Renal cortical epithelial cell (primary cell): ENCODE measurements at places on chromosomes 2 and 18. TPM values are rescaled to one million over a fixed set of nuclear protein-coding genes. Genes with fewer than 3 reads are reported as not detected.

Gene TMEM247
- not detected in 2 replicates for total RNA-seq

Gene SERPINB5
- 0.10 and 1.2 TPM in 2 replicates for total RNA-seq

DNA sequence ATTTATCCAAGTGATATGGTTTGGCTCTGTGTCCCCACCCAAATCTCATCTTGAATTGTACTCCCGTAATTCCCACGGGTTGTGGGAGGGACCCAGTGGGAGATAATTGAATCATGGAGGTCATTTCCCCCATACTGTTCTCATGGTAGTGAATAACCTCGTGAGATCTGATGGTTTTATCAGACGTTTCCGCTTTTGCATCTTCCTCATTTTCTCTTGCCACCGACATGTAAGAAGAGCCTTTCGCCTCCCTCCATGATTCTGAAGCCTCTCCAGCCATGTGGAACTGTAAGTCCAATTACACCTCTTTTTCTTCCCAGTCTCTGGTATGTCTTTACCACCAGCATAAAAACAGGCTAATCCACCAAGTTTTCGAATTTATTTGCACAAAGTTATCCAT lies 20.3 kb upstream of the CHST10 start:
- DNase-seq, result no peak

- DNase-seq, result peak; percentile 94
Measured at GRCh38 chr2:108637304-108637669, 82.0 kb upstream of the RANBP2 start.

- no peak for DNase-seq
Measured at GRCh38 chr2:9284521-9285297, 78.1 kb downstream of the ASAP2 start.

DNA sequence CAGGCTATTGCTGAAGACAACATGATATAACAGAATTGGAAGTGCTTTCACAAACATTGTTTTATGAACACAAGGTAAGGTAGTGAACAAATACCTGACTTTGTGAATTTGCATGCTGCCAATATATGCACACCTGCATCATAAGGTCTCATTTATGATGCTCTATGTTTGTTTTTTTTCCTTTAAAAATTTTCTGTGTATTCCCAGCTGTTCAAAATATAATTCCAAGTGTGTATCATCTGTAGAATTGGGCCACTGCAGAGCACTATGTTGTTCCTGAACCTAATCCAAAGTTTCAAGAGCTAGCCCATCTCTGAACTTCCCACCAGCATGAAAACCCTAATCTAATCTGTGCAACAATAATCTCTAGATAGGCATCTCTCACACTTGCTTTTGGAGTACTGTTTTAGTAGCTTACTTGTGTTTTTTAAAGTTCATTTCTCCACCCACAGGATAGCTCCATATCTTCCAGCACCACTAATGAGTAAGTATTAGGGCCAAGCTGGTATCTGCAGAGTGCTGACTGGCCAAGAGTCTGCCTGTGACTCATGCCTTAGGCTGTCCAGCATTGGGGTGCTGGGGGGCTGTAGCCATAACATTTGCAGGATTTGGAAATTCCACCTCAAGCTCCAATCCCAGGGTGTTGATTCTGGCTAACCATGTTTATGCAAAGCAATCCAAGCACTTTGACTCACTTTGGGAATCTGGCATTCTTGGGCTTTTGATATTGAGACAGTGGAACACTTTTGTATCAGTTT lies 208.2 kb upstream of the REV1 start:
- peak; percentile 52 for DNase-seq

DNA sequence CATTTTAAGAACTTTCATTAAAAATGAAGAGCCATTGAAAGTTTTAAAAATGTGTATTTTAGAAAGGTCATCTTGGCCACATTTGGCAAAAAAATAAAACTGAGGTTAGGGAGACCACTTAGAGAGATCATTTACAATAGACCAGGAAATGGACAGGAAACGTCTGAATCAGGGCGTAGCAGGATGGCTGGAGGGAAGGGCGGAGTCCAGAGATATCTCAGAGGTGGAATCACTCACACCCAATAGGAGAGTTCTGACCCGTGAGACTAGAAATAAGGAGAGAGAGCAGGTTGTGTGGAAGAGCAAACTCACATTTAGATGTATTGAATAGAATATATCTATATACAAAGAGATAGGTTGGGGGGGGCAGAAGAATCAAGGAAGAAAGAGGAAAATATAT lies 373.4 kb downstream of the METTL4 start:
- no peak for DNase-seq

DNA sequence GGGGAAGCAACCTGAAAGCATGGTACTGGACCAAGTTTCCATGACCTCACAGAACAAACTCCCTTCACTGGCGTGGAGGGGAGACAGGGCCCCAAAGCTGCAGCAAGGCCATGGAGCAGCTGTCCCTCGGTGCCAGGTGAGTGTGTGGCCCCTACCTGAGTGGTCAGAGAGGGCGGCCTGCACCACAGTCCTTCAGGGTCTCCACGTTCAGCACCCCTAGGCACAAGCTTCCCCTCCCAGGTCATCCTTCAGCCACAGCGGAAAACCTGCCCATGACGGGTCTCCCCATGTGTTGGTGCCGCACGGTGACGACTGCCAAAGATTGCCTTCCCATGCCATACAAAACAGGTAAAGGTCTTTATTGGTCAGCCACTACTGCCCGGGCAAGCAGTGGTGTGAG lies 201.6 kb downstream of the MGAT5 start:
- no peak for DNase-seq

DNA sequence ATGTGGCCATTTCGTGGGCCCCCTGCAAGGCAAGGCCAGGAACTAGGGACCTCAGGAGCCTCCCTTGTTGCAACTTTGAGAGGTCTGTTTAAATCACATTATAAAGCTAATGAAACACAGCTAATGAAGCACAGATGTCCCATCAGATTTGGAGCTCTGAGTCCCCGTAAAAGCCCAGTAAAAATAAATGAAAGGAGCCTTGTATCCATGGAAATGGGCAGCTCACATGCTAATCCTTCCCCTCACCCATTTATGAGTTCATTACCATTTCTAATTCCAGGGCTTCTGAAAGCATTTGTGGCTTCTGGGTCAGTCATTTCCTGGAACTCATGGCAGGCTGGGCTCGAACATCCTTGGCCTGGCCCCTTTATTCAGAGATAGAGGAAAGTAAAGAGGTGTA lies 274.8 kb downstream of the SS18 start:
- no peak for DNase-seq
